ENCODE measurements at places on chromosomes 3 and 15. TPM values are rescaled to one million over a fixed set of nuclear protein-coding genes. Genes with fewer than 3 reads are reported as not detected.

GRCh38 chr3:194504146-194504545 lies 17.3 kb upstream of the ATP13A3 start:
- DNase-seq, result no peak

- DNase-seq, result no peak
These were observed 54.0 kb upstream of the MYZAP start for GRCh38 chr15:57537488-57538264.

DNA sequence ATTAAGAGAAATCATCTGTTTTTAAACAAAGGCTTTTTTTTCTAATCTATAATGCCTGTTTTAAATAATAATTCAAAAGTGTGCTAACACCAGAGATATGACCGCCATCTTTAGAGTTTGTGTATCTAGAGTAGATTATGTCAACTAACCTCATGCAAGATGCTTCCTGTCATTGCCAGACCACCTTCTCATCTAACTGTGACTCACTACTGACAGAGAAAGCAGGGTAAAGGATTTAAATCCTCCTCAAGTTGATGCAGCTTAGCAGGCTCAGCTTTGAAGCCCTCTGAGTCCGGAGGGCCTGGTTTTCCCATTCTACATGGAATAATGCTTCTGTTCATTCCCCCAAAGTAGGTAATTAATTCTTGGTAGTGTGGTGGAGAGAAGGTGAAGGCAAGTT lies 108.5 kb downstream of the ECT2 start:
- no peak for DNase-seq

- DNase-seq, result no peak
These were observed 108.0 kb upstream of the SMAD3 start for GRCh38 chr15:66957431-66957720.

- no peak for DNase-seq
These were observed 31.2 kb downstream of the RFTN1 start for GRCh38 chr3:16482194-16482769.

- DNase-seq, result no peak
These were observed 55.4 kb downstream of the BOC start for GRCh38 chr3:113266738-113267137.

GRCh38 chr3:188537606-188538005 lies 383.6 kb downstream of the LPP start:
- no peak for DNase-seq

DNA sequence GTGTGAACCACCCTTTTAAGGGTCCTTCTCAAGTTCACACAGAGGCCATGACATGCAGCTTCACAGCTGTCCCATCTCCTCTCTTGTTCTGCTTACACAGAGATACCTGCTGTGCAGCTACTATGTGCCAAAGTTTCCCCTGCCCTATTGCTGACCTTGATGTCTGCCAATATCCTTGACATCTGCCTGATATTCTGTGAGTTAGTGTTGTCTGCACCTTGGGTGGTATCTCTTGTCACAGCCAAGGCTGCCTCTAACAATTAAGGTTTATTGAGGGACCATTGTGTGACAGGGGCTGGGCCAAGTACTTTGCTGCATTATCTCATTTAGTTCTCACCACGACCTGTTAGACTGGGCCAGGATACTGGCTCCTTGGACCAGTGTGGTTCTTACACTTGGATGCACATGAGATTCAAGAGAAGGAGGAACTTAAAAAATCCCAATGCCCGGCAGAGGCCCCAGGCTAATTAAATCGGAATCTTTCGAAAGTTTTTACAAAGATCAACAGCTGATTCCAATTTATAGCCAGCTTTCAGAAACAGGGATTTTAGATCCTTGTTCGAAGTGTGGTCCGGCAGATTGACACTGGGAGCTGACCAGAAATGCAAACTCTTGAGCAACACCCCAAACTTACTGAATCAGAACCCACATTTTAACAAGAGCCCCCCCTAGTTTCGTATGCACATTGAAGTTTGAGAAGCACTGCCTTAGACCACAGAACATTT lies 178.6 kb downstream of the SATB1 start:
- no peak for DNase-seq

The GPR171 gene
- total RNA-seq, result 179 TPM

The TIMP4 gene
- total RNA-seq, result not detected

The MAP6D1 gene
- total RNA-seq, result 3.8 TPM

The ALPK3 gene
- 0.18 TPM for total RNA-seq

The TEX55 gene
- total RNA-seq, result not detected

The GP5 gene
- 0.42 TPM for total RNA-seq
